Activated naive CD4-positive, alpha-beta T cell (primary cell): ENCODE measurements at places on chromosomes 7 and 10.

DNA sequence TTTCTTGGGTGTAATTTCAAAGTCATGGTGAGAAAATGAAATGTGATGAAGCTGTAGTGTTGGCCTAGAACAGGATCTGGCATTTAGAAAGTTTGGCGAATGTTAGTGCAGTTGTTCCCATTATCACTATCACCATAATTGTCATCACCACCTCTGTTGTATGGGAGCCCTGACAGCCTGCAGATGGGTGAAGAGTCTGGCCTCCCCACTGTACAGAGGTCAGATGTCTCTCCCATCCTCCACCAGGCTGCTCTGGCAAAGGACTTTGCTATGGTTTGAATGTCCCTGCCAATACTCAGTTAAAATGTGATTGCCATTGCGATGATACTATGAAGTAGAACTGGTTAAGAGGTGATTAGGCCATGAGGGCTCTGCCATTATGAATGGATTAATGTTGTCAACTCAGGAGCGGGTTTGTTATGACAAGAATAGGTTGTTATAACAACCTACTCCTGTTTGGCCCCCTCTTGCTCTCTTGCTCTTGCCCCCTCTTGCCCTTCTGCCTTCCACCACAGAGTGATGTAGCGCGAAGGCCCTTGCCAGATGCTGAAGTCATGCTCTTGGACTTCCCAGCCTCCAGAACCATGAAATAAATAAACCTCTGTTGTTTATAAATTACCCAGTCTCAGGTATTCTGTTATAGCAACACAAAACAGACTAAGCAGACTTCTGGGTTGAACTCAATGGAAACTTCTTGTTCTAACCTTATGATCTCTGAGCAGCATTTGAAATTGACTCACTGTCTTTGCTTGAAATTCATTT is 90.0 kb downstream of the GRK5 start:
- DNase-seq = no peak

DNA sequence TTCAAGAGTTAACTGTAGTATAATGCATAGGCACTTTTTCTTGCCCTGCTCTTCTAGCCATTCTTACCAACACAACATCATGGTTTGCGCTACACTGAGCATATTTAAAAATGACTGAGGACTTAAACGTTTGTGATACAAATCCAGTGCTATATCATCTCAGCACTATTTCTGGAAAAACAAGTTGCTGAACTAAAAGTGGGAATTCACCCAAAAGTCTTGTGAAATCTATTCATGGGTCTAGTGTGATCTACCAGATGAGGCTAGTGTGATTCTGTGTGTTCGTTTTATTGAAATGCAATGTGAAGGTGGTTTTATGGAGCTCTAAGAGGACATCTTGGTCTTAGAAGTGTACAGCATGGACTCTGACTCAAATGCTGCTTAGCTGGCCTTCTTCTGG is 584.6 kb upstream of the POM121L12 start:
- no peak for DNase-seq

DNA sequence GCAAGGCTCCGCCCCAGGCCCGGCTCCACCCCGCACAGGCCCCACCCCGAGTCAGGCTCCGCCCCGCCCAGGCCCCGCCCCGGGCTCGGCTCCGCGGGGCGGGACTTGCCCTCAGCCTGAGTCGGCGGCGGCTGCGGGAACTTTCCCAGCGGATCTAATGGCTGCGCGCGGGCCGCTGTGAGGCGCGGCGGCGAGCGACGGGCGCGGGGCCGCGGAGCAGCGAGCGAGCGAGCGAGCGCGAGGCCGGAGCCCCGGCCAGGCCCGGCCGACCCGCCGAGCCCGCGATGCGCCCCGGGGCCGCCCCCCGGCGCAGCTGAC is at the start of gene INPP5A:
Gene INPP5A, plus strand, starts transcription at position 104 of the 318 bp plus-strand sequence. CDS start 310 bp downstream, outside the sequence.
- no peak for DNase-seq

- no peak for DNase-seq
Measured at GRCh38 chr7:34530259-34530658, 127.8 kb upstream of the NPSR1 start.

- peak; percentile 16 for DNase-seq
Measured at GRCh38 chr10:100826983-100827818, 81.8 kb downstream of the PAX2 start.

DNA sequence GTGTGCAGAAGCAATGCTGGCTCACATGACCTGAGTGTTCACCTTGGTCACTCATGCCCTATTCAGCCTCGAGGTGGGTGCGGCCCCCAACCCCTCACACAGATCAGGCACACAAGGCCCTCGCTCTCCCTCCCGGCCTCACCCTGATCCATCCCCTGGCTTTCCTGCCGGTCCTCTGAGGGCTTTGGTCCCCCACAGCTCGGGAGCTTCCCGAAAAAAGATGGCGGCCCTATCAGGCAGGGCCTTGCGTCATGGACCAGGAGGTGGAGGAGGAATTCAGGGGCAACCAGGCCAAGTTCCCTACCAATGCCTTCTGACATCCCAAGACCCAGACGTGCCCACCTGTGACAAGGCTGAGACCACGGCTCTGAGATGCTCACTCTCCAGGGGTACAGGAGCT is 43.7 kb upstream of the DNAAF5 start:
- DNase-seq = no peak

GRCh38 chr10:66651308-66652082 is 274.3 kb upstream of the LRRTM3 start:
- DNase-seq = no peak

DNA sequence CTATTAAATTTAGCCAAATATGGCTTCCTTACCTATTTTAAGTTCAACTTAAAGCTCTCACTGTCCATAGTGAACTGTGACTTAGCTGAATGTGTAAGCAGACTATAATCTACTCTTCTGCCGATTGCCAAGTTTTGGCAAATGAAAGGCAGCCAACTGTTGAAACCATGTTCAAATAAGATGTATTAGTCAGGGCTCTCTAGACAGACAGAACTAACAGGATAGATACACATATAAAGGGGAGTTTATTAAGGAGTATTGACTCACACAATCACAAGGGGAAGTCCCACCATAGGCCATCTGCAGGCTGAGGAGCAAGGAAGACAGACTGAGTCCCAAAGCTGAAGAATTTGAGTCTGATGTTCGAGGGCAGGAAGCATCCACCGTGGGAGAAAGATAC is 837.7 kb upstream of the AUTS2 start:
- no peak for DNase-seq

DNA sequence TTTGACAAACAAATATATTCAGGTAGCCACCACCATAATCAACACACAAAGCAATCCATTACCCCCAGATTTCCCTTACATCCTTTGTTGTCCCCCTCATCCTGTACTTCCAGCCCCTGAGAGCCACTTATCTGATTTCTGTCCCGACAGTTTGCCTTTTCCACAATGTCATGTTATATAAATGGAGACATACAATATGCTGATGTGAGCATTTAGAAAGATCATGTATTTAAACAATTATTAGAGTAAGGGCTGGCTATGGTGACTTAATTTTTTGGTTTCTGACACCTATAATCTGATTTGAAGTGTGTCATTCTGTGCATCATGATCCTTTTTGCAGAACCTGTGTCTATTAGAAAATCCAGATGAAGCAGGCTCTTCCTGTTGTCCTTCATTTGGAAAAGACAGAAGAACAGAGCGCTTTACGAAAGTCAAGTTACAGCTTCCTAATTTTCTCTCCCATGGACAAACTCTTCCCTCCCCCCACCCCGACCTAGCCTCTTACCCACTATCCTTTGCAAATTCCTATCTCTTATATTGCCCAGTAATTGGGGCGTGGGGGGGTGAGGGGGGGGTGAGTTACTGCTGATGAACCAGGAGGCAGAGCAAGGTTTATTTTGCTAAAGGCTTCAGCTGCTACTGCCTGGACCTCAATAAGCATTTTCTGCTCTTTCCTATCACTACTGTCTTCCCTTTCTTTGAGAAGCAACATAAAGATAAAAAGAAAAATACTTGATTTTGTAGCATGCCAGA is 252.4 kb upstream of the C7orf33 start:
- DNase-seq = no peak

DNA sequence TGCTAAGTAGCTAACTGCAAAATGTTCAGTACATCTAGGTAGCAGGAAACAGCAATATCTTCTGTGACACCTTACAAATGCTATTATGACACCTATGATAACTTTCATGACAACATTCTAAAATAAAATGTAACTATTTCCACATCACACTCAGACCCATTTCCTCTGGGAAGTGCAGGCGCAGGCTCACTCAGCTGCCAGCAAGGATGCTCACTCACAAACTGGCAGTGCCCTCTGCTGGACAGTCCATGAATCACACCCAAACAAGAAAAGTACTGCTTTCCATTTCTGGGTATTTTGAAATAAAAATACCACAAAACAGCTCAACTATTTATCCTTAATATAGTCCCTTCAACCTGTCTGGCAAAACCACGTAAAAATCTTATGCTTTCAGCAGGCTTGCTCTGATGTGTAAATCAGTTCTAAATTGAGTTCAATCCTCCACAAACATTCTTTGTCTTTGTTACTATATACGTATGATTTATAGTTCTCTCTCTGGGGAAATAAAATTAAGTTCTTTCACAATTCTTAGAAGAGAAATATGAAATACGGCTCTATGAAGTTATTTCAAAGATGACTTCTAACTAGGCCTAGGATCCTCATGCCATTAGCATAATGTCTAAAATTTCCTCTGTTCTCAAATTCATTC is 176.6 kb downstream of the PARD3 start:
- DNase-seq = no peak

GRCh38 chr7:32616625-32617024 is 121.3 kb downstream of the AVL9 start:
- DNase-seq = no peak

- DNase-seq = no peak
Measured at GRCh38 chr10:74909670-74910069, 83.3 kb downstream of the KAT6B start.

DNA sequence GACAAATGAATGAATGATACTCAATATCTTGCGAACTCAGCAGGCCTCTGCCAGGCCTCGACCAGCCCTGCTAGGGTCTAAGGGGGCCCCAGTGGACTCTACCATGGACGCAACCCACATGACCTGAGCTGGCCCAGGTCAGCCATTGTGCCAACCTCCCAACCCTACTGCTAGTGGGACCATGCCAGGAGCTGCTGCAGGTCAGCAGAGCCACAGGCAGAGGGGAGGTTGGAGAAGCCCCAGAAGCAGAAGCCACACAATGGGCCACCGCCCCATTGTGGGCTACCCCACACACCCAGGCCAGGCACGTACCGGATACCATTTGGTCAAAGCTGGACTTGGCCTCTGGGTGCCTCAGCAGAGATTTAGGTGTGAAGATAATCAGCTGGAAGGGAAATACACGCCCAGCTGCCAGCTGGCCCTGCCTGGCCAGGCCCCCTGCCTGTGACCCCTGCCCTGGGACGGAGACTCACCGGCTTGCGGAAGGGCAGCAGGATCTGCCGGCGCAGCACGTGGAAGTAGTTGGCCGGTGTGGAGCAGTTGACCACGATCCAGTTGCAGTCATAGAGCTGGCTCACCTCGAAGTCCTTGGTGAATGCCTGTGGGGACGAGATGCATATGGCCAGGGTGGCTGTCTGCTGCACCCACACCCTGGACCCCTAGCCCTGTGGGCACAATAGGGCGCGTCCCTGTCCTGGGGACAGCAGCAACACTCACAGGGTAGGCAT is 24.5 kb downstream of the OGDHL start:
- no peak for DNase-seq

DNA sequence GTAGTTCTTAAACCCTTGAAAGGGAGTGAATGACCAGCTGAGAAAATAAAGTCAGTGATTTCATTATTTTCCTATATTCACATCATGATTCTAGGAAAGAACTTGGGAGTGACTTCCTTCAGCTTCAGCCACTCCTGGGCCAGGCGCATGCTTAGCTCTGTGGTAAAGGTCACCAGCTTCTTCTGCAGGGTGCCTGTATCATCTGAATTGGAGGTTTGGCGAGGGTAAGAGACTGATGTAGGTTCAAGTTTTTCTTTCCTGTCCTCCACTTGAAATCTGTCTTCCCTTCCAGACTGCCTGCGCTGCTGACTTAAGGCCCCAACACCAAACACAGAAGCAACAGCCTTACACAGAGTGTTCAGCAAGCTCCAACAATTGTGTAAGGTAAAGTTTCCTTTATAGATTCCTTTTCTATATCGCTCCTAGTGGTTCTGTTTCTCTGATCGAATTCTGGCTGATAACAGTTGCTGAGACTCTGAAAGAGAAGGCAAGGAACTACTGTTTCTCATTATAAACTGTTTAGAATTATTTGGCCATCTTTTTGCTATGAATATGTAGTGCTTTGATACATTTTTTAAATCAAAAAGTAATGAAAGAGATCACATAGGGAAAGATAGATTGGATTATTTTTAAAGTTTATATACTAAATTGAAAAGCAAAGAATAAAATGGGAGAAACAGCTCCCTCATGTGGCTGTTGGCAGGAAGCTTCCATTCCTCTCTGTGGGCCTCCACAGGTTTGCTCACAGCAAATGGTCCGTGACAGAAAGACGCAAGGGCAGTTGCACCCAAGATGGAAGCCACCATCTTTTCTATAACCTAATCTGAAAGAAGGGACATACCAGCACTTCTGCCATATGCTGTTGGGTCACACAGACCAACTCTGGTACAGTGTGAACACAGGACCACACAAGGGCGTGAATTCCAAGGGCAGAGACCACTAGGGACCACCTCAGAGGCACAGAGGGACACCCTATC is 14.0 kb downstream of the GATAD1 start:
- DNase-seq = no peak

GRCh38 chr7:1313613-1314012 is 80.9 kb downstream of the UNCX start:
- DNase-seq = no peak

DNA sequence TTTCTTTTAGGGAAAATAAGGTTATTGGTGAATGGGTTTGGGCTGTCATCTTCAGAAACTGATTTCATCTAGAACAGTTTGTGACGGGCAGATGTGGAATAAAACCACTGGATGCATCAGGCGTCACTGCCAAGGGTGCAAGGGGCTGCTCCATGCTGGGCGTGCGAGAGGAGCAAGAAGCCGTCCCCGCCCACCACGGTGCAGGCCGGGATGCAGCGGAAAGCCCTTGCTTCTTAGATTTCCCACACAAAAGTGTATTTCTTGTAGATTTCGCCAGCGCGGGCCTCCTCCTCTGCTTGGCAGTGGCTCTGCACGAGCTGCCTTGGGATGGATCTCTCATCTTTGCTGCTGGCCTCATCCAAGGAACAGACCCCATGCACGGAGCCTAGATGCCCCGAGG is 189.3 kb downstream of the CUX1 start:
- DNase-seq = no peak

GRCh38 chr10:80176526-80176925 is 28.8 kb downstream of the ANXA11 start:
- no peak for DNase-seq
